ENCODE measurements at places on chromosomes 5 and 9.

GRCh38 chr5:121873409-121873808 lies 21.7 kb downstream of the FTMT start:
- DNase-seq = no peak

GRCh38 chr5:105101577-105101976 lies 1539.0 kb upstream of the NUDT12 start:
- no peak for DNase-seq

DNA sequence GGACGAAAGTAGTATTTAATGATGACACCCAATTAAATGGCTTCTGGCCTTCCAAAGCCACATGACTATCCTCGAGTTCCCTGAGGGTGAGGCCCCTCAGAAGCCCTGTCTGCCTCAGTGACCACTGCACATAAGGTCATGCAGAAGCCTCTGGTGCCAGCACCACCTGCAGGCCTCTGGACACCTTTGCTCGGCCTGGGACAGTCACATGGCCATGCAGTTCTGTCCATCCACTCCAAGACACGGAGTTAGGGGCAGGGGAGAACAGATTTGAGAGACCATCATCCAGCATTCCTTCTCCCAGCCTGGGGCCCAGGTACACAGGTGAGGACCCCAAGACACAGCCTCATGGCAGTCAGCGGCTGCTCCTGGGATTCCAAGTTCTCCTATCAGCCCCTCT lies 145.0 kb downstream of the ROR2 start:
- DNase-seq = no peak

- DNase-seq = no peak
Measured at GRCh38 chr5:168005936-168006335, 285.5 kb upstream of the WWC1 start.

DNA sequence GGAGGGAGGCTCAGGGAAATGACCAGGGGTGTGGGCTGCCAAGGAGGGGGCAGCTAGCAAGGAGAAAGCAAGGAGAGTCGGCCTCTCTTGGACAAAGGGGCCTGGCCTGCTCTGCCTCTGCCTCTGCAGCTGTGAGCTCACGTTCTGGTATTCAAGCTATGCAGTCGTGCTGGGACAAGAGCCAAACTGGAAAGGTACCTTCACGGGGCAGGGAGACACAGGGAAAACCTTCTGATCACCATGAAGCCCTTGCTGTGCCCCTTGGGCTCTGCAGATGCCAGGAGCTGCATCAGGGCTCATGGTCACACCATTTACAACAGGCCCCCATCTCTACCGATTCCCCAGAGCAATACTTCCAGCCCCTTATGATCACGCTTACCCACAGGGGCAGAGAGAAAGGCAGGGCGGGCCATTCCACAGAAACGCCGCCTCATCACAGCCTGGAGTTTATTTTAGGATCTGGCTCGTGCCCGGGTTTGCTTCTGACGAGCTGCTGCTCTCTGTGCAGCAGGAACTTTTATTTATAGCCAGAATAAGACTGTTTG lies 63.2 kb downstream of the PRRT1B start:
- DNase-seq = no peak

- no peak for DNase-seq
Measured at GRCh38 chr9:105993921-105994715, 299.8 kb downstream of the TMEM38B start.
